NCI-H226 (cell line): ENCODE measurements at places on chromosomes 2 and 18.

GRCh38 chr18:23784832-23785245 lies 95.6 kb downstream of the LAMA3 start:
- DNase-seq, result peak; percentile 89

DNA sequence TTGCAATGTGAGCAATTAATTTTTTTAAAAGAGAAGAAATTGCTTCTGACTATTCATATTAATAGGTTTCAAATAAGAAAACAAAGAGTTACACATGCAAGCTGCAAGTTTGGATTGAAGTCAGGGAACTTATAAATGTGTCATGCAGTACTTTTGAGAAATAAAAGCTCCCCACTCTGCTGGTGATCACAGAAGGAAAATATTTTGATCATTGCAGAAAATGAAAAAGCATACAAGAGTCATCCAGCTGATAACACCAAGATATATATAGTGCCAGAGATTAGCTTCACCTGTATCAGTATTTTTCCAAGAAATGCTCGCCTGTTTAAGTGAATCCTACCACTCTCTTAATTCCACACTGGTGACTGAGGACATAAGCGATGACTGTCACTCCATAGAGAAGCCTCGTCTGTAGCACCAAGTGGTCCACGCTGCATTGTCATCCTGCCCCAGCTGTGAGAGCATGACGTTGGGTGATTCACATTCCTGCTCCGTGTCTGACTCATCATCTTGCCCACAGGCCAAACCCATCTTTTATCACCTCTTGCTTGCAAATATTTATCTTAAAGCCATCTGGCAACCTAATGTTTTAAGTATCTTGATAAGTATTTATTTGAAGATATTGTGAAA lies 178.0 kb downstream of the ASXL3 start:
- peak; percentile 75 for DNase-seq

- peak; percentile 83 for DNase-seq
These were observed 101.3 kb downstream of the RAD51AP2 start for GRCh38 chr2:17416884-17417391.

- DNase-seq, result no peak
These were observed 7.2 kb downstream of the RBFA start for GRCh38 chr18:80041424-80041823.

DNA sequence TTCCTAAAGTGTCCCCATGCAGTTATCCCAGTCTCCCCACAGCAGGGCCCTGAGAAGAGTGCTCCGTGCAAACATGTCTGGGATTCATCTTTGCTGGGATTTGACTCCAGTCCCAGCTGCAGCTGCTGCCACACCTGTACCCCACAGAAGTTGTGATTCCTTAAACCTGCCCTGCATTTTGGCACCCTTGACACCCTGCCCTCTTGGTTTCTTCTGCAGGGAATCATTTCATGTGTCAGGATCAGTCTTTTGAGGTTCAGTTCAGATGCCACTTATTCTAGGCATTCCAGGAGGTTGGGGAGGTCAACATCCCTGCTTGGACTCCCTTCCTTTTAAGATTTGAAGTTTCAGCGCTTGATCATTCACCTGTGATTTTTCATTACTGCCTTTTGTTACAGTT lies 108.3 kb downstream of the SPTBN1 start:
- no peak for DNase-seq
